ENCODE measurements at places on chromosomes 4 and X.

- no peak for DNase-seq
These were observed 98.9 kb downstream of the MFAP3L start for GRCh38 chr4:169927280-169927679.

- no peak for DNase-seq
These were observed 37.4 kb downstream of the LHFPL1 start for GRCh38 chrX:112642349-112642748.

GRCh38 chr4:110878413-110878812, 255.5 kb upstream of the PITX2 start:
- DNase-seq: no peak

GRCh38 chrX:46279925-46280313, 265.3 kb downstream of the ZNF674 start:
- no peak for DNase-seq

DNA sequence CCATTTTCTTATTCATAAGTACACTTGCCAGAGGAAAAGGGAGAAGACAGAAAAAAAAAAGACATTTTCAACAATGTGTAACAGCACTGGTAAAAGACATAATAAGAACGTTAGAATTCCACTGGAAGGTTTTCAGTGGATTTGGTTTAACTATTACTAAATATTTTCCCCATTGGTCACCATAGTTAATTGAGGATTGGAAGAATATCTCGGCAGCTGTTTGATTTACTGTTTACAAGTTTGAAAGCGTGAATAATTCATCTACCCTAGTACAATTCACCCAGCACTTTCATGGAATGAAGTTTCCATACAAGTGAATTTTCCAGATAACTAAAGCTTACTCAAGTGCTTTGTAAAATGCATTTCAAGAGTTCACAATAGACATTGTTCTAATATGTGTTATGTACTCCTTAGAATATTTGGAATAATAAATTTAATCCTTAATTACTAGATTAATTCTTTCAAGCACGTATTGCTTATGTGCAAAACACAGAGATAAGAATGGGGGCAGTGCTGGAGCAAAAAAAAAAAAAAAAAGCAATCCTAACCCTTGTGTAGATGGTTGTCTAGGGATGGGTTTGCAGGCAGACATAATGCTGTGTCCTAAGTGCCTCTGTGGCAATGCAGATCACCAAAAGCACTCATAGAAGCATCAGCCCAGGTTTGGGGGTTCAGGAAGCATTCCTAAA, 57.1 kb downstream of the ENPEP start:
- DNase-seq: no peak

All from stimulated activated CD4-positive, alpha-beta T cell treated with anti-CD3 and anti-CD28 coated beads, Interleukin-15, amount 100 ng/mL, for 1 hour (primary cell).